ENCODE measurements at places on chromosomes 16 and 17.

DNA sequence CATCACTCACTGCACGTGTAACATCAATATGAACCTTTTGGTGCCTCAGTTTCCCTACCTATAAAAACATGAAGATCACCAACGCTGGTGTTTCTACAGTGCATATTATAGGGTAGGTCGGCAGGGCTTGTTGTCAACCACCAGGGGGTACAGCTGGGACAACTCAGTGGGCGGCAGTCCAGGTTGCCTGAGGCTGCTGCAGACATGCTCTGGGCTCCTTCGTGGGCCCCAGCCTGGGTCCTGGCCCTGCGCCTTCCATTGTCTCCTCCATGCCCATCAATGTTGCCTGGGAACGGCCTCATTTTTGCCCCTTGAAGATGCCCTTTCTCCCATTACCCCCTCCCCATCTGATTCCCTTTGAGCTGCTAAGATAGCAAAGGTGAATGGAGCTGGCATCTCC is 89.8 kb downstream of the GSG1L start:
- DNase-seq: peak; percentile 30
- H3K27ac ChIP-seq: no peak overlapping the region
- no peak overlapping the region for H3K4me3 ChIP-seq
- no peaks in the 10 kb centered on the region for H3K4me1 ChIP-seq
- H3K27me3 ChIP-seq: no peaks in the 10 kb centered on the region
- H3K36me3 ChIP-seq: no peaks in the 10 kb centered on the region

DNA sequence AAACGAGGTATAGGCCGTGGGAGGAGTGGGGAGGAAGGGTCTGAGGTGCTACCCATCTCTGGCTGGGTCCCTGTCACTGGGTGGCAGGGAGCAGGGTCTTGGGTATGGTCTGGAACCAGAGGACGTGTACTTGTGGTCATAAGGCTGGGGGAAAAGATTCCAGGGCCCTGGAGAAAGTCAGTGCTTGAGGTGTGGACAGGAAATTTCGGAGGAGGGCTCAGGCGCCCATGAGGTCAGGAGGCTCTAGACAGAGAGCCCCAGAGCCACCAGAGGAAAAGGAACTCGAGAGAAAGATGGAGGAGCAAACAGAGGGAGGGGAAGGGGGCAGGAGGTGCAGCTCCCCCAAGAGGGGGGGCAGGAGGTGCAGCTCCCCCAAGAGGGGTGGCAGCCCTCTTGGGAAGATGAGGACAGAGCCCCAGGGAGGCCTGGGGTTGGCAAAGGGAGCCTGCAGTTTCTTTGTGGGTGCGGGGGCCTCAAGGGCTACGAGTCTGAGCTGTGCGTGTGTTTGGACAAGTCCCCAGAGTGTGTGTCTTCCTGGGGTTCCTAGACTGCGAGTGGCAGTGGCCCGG is 683 bp upstream of the SLC7A6 start:
- H3K4me3 ChIP-seq: peak overlapping the region; percentile 80
- no peaks in the 10 kb centered on the region for H3K27me3 ChIP-seq
- H3K4me1 ChIP-seq: no peaks in the 10 kb centered on the region
- DNase-seq: no peak

DNA sequence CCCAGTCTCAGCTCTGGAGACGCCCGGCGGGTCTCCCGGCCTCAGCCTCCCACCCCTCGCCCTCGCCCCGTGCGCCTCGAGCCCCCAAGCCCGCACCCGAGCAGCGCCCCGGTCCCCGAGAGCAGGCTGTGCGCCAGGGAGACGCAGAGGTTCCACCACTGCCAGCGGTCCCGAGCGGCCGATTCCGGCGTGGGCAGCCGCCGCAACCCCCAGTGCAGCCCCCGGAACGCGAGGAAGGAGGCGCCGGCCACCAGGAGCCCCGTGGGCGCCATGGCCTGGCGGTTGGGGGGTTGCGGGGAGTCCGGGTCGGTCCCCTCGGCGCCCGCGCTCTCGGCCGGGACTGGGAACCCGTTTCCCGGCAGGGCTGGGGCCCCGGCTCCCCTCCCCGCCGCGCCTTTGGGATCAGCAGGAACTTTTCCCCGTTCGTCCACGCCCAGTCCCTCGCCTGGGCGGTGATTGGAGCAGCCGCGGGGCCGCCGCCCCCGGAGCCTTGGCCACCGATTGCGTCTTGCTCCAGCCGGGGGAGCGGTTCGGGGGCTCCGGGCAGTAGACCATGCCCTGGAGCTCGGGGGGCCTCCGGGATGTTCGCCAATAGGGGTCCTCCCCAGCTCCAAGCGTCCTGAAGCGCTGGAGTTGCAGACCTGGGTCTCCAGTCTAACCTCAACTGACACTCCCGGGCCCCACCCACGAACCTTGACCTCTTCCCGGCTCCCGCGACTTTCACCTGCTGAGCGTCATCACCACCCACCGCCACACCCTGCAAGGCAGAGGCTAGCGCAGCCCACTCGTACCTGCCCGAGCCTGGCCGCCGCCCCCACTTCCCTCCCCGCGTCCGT is at the start of gene TLCD2:
Gene TLCD2, minus strand, starts transcription at position 407 of the 836 bp plus-strand sequence. Its CDS starts 135 bp downstream, at position 272.
- peak within 1 kb of the TSS; percentile 24 for H3K27ac ChIP-seq
- DNase-seq: peak; percentile 87
- H3K36me3 ChIP-seq: peaks cover 26% of the 10 kb centered on the region

DNA sequence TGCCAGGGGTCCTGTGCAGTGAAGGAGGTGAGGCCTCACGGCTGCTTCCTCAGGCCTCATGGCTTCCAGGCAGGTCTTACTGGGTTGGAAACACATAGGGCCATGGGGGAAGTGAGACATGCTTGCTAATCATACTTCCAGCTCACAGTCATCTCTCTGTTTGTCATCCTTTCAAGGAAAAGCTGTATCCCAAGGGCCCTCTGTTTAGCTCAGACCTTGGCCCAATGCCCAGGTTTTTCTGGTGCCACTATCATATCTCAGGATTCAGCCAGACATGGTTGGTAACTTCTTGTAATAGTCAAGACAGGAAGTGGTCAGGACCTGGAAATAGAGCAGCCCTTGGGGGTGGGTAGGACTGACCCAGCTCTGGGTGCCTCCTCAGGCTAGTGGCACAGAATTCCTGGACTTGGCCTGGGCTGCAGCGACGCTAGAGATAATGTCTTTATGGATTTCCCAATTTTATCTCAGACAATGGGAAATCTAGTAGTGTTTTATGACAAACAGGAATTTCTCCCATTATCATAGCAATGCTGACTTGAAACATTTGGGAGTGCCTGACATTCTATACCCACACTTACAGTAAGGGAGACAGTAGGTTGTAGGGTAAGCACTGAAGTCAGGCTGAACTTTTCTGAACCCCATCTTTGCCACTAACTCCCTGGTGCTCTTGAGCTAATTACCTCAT is 13.5 kb upstream of the ITGB3 start:
- peaks cover 15% of the 10 kb centered on the region for H3K4me1 ChIP-seq
- no peaks in the 10 kb centered on the region for H3K36me3 ChIP-seq
- H3K27ac ChIP-seq: peak overlapping the region; percentile 91
- H3K27me3 ChIP-seq: no peaks in the 10 kb centered on the region
- H3K4me3 ChIP-seq: no peak overlapping the region
- peak; percentile 77 for DNase-seq
